DMS153 (cell line): ENCODE measurements at places on chromosomes 1 and 21.

GRCh38 chr1:58879464-58879863 lies 95.6 kb upstream of the JUN start:
- DNase-seq = no peak

DNA sequence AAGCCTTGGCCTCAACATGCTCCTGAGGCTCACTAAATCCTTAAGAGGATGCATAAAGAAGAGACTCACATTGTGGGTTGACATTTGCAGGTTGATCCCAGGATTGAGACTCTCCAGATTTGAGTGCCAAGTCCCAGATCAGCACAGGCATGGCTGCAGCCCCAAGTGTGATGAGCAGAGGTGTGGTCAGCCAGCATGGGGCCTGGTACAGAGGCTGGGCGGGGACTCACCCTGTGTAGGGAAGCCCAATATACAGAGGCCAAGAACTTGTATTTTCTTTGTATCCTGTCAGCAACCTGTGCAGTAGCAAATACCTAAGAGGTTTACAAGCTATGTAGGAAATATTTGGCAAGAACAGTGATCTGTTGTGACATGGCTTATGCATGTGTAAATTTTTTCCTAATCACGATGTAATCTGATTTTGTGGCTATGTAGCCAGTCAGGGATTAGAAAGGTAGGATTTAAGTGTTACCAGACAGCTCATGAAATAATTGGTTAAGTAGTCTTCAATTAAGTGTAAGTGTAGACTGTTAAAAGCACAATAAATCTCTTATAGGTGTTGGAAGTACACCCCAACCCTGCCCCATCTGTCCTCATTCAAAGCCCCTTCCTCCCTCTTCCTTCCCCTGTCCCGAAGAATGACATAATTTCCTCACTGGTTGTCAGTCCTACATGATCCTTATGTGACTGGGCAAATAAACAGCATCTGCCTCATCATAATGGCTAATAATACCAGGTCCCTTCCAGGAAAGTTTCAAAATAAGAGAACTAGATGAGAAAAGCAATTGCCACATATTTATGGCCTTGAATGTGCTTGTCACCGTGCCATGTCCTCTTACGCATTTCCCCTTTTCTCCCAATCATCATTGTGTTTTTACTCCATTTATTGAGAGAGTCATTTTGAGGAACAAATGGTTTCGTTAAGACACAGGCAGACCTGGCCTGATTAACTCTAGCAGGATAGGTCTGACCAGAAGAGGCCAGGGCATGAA lies 120.9 kb downstream of the HLX start:
- no peak for DNase-seq

GRCh38 chr21:14942801-14943490 lies 121.9 kb downstream of the NRIP1 start:
- DNase-seq = peak; percentile 46

DNA sequence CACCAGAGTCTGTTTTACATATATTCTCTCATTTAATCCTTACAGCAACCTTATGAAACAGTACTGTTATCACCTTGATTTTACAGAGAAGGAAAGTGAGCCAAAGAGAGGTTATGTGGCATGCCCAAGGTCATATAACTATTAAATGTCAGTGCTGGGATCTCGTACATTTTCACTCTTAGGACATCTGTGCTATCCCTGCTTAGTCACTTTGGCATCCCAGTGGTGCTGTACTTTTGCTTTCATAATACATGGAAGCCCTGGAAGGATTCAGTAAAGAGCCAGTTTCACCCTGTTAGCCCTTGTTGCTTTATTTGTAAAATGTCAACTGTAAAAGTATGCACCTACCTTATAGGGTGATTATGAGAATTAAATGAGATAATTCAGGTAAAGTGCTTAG lies 104.4 kb downstream of the NFIA start:
- no peak for DNase-seq

- DNase-seq = no peak
These were observed 19.5 kb downstream of the KIF17 start for GRCh38 chr1:20698195-20698910.

- no peak for DNase-seq
These were observed 48.4 kb downstream of the COLGALT2 start for GRCh38 chr1:183989078-183989577.

GRCh38 chr1:246067432-246068216 lies 439.5 kb downstream of the SMYD3 start:
- no peak for DNase-seq

- DNase-seq = no peak
These were observed 161.9 kb upstream of the UBE2U start for GRCh38 chr1:64041371-64042131.

DNA sequence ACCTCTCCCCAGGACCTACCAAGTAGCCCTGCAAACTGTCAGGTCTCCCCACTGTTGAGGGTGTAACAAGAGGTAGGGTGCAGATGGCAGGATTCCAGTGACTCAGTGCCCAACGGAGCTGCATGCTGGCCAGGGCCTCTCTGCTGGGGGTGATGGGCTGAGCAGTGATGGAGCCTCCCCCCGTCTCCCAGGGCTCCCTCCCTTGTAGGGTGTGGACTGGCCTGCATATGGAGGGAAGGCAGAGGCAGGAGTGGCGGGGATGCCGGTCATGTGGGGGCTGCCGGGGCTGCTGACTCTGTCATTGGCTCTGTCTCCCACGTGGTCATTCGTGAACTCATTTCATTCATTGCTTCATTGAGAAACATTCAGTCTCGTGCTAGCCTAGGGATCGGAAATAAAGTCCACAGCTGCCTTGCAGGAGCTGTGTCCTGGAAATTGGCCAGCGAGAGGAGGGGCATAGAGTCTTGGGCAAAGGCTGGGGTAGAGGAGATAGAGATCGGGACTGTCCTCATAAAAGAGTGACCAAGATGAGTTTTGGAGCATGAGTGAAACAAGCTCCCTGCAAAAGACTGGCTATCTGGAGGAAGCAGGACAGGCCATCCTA lies 22.9 kb upstream of the DISP3 start:
- DNase-seq = no peak

- no peak for DNase-seq
These were observed 10.3 kb upstream of the KCNJ15 start for GRCh38 chr21:38246511-38246910.

DNA sequence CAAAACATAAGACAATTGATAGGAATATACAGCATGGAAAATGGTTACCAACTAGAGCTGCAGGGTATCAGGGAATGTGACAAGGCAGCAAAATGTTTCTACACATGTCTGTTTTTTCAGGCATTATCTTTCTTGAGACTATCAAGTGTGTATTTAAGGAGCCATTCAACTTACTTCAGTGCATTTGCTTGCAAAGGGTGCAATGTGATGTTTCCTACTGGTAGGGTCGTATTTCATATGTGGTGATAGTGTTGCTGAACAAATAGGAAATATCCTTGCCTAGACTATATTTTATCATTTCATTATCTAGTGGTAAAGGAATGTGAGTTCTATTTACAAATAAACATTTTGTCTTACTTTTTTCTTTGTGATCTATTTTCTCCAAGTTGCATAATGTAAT lies 42.4 kb downstream of the PTPRC start:
- no peak for DNase-seq

GRCh38 chr21:40556442-40556968 lies 290.5 kb downstream of the DSCAM start:
- DNase-seq = no peak

- no peak for DNase-seq
These were observed 5.4 kb downstream of the NECTIN4 start for GRCh38 chr1:161083748-161084596.

DNA sequence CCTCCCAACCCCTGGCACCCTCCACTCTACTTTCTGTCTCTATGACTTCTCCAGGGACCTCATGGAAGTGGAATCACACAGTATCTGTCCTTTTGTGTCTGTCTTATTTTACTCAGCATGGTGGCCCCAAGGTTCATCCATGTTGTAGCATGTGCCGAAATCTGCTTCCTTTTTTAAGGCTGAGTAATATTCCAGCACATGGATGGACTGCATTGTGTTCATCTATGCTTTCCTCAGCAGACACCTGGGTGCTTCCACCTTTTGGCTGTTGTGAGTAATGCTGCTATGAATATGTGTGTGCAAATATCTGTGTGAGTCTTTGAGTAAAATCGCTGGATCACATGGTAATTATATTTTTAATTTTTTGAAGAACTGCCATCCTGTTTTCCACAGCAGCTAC lies 1.6 kb upstream of the PFKL start:
- DNase-seq = no peak

DNA sequence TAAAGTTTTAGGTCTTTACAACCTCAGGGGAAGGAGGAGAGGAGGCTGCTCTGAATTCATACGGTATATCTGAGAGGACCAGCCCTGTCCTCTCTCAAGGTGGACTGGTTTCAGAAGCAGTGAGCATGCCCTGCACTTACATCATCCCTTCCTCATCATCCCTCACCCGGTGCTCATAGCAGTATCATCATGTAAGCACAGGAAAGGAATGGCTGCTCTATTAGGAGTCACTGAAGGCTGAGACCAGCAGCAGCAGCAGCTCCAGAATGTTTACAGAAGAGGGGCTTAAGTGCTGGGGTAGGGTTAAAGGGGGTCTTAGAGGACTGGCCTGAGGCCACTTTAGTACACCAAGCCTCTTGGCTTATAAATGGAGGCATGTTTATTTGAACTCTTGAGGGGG lies 185.9 kb downstream of the AK5 start:
- no peak for DNase-seq

DNA sequence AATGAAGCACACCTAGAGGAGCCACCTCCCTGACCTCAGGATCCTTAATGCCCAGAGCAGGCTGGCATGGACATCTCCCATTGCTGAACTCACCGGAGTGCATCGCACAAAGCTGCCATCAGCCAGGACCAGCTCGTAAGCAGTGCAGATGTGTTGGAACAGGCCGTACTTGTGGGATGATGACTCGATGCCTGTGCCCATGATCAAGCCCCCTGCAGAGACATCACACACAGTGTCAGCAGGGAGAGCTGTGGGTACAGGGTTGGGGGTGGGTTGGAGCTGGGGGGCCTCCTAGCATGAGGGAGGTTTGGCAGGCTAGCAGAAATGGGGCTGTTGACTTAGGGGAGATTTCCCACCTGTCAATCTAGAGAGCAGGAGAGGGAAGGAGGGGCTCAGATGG lies 12.0 kb downstream of the DHCR24 start:
- DNase-seq = no peak

DNA sequence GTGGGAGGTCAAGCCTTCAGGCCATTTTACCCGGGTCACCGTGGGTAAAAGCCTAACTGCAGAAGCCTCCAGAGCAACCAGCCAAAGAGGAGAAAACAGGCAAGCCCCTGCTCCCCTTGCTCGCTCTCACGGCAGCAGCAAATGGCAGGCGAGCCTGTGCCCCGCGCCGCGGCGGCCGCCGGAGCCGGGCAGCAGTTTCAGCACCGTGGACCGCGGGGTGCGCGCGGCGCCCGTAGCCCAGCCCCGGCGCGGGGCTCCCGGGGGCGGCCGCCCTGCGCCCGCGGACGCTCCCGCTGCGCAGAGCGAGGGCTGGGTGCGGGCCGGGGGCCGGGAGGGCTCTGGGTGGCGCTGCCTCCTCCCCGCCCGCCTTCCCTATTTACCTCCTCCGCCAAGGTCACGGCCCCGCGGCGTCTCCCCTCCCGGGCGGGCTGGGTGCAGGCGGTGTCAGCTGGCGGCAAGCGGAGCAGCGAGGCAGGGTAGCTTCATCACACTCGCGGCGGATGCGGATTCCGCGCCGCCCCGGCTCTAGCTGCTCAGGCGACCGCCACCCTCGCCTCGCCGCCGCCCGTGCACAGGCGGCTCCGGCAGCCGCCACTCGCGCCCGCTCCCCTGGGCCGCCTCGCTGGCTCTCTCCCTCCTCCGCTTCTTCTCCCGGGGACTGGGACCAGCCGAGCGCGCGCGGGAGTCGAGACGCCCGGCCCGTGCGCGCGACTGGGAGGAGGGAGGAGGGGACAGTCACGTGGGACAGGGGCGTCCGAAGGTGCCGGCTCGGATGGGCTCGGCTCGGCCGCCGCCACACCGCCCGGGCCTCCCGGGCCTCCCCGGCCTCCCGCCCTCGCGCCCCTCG lies at the start of gene RGS7:
TSS of gene RGS7 (minus strand) at position 687 of the 847 bp plus-strand sequence.
- peak; percentile 82 for DNase-seq

DNA sequence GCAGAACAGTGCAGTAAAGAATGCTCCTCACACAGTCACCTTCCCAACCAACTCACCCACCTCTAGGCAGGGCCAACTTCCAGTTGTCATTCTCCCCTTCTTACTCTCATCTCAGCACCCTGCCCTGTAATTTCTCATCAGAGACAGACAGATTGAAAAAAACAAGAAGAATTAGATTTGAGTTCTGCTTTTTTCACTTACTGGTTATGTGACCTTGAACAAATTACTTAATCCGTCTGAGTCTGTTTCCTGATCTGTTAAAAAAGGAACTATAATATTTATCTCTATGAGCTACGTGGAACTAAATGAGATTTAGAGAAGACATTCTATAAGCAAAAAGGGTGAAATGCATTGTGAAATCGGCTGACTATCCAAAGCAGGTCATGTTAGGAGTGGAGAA lies 330.3 kb downstream of the ZNF326 start:
- DNase-seq = no peak

- DNase-seq = peak; percentile 63
These were observed 13.0 kb downstream of the CHIT1 start for GRCh38 chr1:203216274-203217138.

DNA sequence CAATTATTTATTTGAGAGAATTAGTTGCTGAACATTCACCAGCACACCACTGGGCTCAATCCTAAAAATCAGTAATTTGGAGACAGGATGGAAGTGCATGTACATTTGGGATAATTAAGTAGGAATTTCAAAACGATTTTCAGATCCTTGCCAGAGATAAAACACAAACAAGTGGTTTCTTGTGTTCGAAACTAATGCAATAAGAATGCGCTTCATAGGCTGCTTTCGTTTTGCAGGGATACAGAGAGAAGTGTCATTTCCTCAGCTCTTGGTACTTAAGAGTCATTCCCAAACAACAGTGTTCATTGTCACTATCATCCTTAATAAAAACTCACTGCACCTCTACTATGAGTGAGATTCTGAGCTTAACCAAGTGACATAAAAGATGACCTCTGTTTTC lies 20.6 kb upstream of the USP24 start:
- no peak for DNase-seq

- DNase-seq = no peak
These were observed 5.0 kb upstream of the CHD5 start for GRCh38 chr1:6185151-6185550.

DNA sequence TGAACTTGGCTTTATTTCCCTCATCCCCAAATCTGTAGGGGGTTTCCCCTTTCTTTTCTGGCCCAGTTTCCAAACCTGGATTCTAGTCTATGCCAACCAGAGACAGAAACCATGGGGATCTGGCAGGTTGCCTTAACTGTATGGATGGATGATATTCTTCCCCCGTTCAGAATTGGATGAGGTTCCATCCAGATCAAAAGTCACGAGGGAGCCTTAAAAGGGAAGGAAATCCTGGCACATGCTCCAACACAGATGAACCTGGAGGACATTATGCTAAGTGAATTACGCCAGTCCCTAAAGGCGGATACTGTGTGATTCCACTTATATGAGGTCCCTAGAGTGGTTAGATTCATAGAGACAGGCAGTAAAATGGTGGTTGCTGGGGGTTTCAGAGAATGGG lies 124.4 kb downstream of the HUNK start:
- no peak for DNase-seq

DNA sequence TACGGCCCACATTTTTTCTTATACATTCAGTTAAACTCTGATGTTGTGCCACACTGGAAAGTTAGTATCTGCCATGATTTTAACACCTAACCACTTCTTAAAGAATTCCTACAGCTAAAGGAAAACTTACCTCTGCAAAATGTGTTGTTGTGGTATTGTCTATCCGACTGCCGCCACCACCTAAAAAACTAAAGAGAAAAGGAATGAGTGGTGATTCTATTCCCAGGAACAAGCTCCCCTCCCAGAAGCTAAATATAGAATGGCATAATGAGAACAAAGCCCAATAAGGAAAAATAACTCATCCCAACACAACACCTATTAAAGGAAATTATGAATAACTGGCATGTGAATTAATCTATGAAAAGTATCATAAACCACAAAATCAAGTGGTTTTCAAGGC lies 39.5 kb downstream of the RNF115 start:
- no peak for DNase-seq
